LoVo (cell line): ENCODE measurements at places on chromosomes 2 and 18.

GRCh38 chr2:50615291-50615690 lies 416.6 kb downstream of the NRXN1 start:
- no peak for DNase-seq

GRCh38 chr18:55509631-55510324 lies 78.2 kb downstream of the TCF4 start:
- peak; percentile 5 for DNase-seq

GRCh38 chr2:166984797-166985196 lies 96.5 kb downstream of the XIRP2 start:
- DNase-seq, result no peak

DNA sequence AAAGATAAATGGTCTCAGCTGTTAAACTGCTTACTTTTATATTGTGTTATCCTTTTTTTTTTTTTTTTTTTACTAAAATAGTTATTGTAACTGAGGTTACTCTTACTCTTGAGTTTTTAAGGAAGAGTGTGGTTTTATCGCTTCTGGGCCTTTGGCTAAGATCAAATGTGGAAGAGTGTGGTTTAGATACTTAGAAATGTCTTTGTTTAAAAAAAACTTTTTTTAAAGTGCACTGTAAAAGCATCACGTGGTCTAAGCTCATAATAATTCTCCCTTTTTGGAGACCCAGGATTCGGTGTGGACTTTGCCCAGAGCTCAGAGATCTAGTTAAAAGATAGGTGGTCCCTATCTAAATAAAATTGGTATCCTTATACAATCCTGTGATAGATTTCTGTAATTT lies 11.9 kb upstream of the OXER1 start:
- no peak for DNase-seq

DNA sequence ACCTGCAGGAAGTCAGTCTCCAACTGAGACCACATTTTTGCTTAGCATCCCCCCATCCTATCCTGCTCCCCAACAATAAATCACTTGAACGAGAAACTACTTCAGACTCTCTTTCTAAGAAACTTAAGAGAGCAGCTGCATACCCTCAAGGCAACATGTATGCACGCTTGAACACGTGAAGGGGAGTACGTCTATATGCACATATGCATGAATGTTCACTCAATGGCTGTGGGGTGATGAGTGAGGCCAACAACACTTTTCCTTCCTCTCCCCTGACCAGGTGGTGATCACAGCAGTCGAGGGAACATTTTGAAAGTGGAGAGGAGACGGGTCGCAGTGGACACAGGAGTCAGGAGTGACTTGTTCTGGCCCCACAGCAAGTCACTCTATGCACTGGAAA lies 79.8 kb upstream of the LPIN2 start:
- DNase-seq, result no peak

- DNase-seq, result no peak
Measured at GRCh38 chr2:136301006-136301405, 183.1 kb upstream of the CXCR4 start.

GRCh38 chr2:46410273-46411244 lies 68.8 kb upstream of the TMEM247 start:
- DNase-seq, result no peak

GRCh38 chr2:193581807-193582206 lies 1387.1 kb upstream of the TMEFF2 start:
- DNase-seq, result no peak

GRCh38 chr2:32838949-32839348 lies 107.8 kb upstream of the LTBP1 start:
- no peak for DNase-seq

DNA sequence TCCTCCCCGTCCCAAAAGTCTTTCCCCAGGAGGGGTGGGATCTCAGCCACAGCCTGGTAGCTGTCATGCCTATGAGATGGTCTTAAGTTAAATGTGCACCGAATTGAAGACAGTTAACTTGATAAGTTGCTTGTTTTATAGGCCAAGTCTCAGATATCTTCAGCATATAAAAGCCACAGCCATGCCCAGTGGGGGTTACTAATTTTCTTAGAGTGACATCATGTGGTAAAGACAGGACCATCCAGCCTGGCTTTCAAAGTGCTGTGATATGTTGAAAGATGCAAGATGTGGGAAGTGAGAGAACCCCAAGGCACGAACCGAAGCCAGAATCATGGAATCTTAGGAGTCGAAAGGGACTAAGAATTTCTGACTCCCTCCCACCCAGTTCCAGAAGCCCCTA lies 42.1 kb upstream of the FAM124B start:
- DNase-seq, result no peak

- no peak for DNase-seq
Measured at GRCh38 chr18:10418836-10419235, 35.6 kb upstream of the APCDD1 start.

DNA sequence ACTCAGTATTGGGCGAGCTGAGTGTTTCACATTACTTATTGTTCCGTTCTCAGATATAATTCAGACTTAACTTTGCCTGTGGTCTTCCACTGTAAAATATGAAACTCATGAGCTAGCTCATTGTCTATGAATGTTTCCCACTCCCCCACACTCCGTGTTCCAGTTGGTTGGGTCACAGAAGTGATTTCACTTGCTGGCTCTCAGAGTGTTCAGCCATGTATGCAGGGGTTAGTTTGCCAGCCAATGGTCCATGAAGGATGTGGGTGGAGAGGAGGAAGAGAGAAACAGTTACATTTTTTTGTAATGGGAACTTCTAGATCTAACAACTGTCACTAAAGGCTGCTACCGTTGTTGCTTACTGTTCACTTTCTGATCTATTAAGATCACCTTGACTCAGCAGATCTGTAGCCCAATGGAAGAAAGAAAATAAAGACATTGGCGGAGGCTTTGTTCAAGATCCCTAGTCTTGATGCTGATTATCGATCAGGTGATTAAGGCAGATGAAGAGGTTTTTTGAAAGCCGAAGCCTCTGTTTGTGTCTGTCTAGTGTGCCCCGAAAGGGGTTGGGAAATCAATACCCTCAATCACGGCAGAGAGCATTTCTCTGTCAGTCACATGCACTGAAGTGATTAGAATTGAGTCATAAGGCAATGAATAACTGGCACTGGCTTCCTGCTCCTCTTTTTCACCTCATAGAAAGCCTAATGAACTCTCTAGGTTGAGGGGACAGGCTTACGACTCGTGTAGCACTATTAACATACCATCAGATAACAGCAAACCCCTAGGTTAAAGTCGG lies 279.7 kb upstream of the FIGN start:
- DNase-seq, result no peak

DNA sequence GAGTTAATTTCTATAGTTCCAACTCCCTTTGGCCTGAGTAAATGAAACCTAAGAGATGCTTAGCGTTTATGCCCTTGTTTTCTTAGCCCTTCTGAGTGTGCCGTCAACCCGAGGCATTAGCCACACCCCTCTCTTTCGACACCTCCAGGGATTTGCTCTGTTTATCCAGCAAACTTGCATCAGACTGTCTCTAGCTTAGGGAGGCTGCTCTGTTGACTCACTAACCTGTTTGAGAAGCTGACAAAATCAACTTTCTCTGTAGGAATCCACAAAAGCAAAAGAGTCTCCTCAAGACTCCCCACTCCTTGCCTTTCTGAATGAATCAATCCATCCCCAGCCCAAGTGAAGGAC lies 317.6 kb downstream of the TNS1 start:
- peak; percentile 52 for DNase-seq

DNA sequence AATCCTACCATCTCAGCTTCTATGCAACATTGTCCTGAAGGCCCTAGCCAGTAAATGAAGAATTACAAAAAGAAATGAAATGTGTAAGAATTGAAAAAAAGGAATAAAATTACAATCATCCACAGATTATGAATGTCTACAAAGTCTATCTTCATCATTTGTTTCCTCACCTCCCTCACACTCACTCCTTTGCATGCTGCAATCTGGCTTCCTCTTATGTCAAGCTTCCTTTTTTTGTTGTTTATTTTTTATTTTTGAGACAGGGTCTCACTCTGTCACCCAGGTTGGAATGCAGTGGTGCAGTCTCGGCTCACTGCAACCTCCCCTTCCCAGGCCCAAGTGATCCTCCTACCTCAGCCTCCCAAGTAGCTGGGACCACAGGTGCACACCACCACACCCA lies 129.0 kb downstream of the CABYR start:
- no peak for DNase-seq

DNA sequence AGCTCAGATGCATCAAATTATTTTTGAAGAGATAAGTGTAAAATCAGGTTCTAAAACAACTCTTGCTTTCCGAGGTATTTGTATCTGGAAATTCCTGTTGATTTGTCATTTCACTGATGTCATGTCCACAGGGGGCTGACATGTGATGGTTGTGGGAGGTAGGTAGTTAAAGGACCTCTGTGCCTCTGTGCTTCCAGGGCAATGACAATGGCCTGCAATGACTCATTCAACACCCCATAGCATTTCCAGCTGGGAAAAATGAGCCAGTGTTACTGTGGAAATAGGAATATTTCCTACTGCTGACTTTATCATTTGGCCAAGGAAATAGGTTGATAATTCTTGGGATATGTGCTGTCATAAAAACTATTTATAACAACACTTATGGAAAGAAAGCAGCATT lies 86.2 kb upstream of the CCDC195 start:
- no peak for DNase-seq
